T-helper 22 cell (primary cell): ENCODE measurements at places on chromosomes 12 and 14.

DNA sequence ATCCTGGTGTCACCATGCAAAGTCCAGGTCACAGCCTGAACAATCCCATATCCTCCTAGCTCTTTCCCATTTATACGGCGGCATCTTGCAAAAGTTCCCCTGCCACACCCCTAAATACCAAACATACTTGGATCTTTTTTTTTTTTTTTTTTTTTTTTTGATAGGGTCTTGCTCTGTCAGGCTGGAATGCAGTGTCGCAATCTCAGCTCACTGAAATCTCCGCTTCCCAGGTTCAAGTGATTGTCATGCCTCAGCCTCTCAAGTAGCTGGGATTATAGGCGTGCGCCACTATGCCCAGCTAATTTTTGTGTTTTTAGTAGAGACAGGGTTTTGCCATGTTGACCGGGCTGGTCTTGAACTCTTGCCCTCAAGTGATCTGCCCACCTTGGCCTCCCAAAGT lies 451.3 kb downstream of the GLT1D1 start:
- no peak for DNase-seq

- DNase-seq, result no peak
Observed at GRCh38 chr12:32400114-32400672, 835 bp downstream of the FGD4 start.

DNA sequence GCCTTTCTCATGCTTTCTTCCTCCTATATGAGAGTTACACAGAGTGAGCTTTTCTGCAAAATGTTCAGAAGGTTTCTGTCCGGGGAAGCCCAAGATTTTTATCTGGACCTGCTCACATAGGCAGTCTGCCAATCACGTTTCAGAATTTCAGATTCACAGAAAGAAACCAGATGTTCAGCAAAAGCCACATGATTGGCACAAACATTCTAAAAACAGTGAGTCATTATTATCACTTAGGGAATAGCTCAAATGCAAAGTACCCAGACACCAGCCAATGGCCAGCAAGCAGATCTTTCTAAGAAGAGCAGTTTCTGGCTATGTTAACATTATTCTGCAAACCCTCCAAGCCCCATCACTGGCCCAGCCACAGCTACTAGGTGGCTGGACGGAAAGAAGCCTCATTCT lies 1558.5 kb upstream of the TMEM132C start:
- DNase-seq, result no peak

GRCh38 chr12:19440019-19440858 lies 947 bp downstream of the AEBP2 start:
- DNase-seq, result peak; percentile 34

- no peak for DNase-seq
Observed at GRCh38 chr12:124663206-124663605, 95.8 kb upstream of the NCOR2 start.

DNA sequence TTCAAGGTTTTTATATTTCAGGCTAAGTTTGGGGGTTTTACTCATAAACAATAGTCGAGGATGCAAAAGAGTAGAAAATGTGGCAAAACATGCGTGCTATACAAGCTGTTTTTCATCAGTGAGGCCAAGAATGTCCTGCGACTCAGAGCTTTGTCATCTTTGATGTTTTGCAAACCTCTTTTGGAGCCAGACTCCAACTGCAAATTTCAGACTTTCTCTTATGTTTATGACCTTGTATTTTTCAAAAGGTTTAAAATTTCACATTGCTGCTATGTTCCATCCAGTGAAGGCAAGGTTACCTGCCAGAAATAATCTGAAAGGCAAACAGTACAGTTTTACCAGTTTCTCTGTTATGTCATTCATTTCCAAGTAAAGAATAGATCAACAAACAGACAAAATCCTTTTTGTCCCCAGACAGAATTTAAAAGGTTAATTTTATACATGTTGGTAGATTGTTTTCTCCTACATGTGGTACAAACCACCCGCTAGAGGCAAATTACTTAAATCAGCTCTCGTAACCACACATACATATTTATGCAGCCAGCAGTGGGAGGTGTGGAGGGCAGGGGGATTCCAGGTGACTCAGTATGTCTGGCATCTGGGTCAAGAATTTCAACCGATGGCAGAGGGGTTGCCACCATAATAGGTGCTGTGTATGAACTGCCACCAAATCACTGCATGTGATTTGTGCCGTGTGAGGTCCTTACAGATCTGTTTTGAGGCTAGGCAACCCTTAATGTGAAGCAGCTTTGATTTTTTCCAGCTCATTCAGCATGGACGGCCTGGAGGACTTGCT lies 119.8 kb upstream of the CPM start:
- DNase-seq, result no peak

GRCh38 chr14:39768589-39768988 lies 336.4 kb upstream of the FBXO33 start:
- no peak for DNase-seq

DNA sequence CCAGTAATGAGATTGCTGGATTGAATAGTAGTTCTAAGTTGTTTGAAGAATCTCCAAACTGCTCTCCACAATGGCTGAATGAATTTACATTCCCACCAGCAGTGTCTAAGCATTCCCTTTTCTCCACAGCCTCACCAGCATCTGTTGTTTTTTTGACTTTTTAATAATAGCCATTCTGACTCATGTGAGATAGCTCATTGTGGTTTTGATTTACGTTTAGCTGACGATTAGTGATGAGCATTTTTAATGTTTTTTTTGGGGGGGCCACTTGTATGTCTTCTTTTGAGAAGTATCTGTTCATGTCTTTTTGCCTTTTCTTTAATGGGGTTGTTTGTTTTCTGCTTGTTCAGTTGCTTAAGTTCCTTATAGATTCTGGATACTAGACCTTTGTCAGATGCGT lies 8.1 kb upstream of the SLC15A5 start:
- DNase-seq, result no peak

- no peak for DNase-seq
Observed at GRCh38 chr12:19633641-19634040, 194.3 kb downstream of the AEBP2 start.

DNA sequence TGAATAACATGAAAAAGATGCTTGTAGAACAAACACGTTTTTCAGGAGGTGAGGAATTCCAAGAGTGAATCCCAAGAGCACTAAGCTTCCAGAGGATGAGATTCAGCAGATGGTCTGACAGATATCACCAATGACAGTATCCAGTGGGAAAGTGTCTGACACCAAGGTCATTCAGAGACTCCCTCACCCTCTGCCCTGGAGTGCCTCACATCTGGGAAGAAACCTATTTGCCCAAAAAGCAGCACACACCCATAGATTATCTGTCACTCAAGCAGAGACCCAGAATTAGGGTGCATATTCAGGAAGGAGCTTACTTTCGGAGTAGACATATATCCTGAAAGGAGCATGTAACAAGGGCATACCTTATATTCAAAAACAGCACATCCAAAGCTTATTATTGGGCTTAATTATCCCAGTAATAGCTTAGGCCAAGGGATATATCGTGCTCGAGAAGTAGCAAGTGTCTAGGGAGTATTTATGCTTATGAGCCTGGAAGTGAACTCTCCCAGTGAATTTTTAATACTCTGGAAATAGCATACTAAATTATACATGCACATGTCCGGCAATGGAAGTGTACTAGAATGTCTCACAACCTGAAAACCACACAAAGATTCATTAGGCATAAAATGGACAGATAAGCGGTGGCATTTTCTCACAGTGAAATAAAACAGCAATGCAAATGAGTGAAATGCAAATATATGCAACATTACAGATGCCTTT lies 998.1 kb upstream of the TMEM132C start:
- no peak for DNase-seq

DNA sequence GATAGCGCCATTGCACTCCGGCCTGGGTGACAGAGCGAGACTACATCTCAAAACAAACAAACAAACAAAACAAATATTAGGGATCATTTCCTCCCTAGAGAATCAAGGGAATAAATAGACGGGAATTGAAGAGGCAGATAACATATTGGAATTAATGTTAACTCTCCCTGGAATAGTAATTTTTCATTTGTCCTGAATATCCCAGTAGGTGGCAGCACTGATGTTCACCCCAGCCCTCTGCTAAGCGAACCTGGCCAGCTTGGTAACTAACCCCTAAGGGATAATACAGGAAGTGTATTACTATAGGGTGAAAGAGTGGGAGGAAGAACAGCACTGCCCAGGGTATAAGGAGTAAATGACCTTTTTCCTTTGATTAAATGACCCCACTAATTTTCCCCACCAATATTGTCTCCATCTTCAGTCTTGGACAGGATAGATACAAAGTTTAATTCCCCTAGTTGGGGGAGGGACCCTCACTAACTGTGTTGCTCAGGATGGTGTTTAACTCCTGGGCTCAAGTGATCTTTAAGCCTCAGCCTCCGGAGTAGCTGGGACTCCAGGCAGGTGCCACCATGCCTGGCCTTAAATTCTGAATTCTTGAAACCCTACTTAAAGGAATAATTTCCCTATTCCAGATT lies 40.5 kb downstream of the SLC2A14 start:
- DNase-seq, result no peak

- DNase-seq, result no peak
Observed at GRCh38 chr14:80570930-80571298, 359.6 kb upstream of the DIO2 start.

DNA sequence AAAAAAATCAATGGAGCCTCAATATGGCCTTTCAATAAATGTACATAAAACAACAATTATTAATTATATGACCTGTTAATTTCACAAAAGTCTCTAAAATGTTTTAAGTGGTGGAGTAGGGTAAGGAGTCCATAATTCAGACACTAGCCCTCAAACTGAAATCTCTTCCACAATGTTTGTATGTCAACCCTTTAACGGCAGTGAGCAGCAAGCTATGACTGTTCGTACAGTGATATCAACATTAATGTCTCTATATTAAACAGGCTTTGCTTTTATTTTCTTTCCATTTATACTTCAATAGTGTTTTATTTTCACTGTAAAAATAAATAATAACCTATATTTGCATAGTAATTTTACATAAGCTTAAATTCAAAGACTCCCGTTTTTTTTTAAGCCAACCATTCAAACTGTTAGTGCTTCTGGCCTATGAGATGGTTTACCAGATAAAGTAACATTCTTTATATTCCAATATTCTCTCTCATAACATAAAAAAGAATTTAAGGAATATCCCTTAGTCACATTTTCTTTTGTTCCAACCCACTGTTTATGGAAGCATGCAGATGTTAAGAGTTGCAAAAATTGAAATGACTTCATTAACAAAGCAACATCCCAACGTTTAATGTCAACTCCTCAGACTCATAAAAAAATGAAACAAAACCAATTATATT lies 2.3 kb downstream of the CDK17 start:
- DNase-seq, result no peak

- DNase-seq, result no peak
Observed at GRCh38 chr14:36363704-36364103, 43.3 kb upstream of the MBIP start.

DNA sequence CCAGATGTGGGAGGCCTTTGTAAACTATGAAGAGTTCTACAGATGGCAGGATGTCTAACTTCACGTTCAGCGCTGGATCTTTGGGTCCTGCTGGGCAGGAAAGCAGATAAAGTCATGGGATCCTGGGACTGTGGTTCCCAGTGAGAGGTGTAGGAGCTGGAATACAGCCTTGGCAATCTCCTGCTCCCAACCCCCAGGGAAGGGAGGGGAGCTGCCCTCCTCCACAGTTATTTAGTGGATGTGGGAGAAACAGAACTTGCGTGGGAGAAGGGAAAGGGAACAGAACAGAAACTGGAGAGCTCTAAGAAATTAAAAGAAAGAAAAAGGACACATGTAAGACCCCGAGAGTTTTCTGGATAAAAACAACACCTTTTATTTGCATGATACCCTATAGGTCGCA lies 37.0 kb downstream of the NUAK1 start:
- DNase-seq, result no peak

DNA sequence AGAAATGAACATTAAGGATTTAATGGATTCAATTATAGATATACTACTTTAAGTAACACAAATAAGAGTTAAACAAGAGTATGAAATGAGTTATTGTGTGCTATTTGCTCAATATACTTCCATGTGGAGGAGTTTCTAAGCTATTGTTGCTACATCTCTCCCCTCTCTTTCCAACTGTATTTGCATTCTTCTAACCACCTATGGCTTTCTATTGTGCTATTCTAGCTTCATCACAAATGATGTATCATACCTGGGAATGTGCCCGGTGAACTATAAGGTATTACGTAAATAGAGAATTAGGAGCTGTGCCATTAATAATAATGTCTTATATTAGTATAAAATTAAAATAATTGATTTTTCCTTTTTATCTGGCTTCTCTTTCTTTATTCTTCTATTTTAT lies 87.1 kb upstream of the PLEKHG7 start:
- no peak for DNase-seq

DNA sequence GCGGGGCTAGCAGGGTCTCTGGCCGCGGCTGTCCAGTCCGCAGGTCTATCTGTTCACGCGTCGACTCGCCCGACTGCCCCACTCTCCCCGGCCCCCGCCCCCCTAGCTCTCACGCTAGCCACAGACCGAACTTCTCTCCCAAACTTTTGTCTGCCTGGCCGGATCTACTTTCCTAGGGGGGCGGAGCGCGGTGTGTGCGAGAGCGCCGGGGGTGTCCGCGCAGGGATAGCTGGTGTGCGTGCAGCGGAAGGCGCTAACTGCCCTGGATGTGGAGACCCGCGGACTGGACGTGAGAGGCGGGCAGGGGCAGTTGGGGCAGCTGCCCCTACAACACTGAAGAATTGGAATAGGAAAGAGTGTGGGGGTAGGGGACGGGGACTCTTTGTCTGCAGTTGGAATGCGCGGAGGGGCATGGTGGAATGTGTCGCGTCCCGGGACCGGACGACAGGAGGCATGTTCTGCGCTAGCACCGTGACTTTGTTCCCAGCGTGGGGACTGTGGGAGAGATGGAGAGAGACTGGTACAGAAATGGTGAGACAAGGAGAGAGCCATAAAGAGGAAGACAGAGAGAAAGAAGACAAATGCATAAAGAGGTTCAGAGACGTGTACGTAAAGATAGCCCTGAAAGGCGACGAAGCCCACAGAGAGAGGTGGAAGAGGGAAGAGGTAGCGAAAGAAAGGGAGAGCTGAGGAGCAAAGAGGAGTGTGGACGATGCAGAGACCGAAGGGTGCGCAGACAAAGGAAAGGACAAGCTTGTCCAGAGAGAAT lies at the start of gene AJUBA:
AJUBA (minus strand) TSS at position 75 of the 769 bp plus-strand sequence. CDS start 285 bp downstream, outside the sequence.
- DNase-seq, result peak; percentile 55

- DNase-seq, result no peak
Observed at GRCh38 chr12:26434299-26435068, 239.1 kb downstream of the SSPN start.

DNA sequence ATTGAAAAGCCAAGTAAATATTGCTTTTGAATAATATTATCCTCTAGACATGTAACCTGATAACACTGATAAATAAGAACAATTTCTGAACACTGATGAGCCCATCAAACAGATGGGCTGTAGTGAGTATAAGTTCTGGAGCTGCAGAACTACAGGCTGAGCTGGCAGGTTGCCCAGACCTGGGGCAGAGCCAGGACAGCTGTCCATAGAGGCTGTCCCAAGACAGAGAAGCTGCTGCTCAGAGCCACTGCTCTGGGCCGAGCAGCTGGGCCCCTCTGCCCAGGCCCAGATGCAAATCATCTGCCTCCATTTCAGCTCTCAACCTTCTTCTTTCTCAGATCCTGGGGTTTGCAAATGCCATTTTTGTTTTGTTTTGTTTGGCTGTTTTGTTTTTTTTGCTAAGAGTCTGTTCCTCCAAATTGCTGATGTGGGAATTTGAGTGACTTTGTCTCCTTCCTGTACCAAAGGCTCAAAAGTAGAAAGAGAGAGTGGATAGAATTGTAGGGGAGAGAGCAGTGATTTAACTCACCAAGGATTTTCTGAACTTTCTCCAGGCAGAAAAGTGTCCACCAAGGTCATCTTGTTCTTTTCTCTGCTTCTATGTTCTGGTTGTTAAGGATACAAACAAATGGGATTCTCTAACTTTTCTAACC lies 4.0 kb upstream of the TESPA1 start:
- DNase-seq, result no peak

GRCh38 chr12:25433581-25434325 lies 119.3 kb downstream of the LMNTD1 start:
- no peak for DNase-seq

GRCh38 chr14:24940213-24940783 lies 109.6 kb downstream of the STXBP6 start:
- DNase-seq, result no peak
